ENCODE measurements at places on chromosomes 16 and 17. TPM values are rescaled to one million over a fixed set of nuclear protein-coding genes. Genes with fewer than 3 reads are reported as not detected.

- DNase-seq: no peak
These were observed 529.1 kb downstream of the NPIPA7 start for GRCh38 chr16:16908077-16908476.

Gene ABR
- 1,523 TPM for total RNA-seq

GRCh38 chr17:17675925-17676534 lies 5.2 kb upstream of the RAI1 start:
- DNase-seq: peak; percentile 56

- no peak for DNase-seq
These were observed 36.0 kb downstream of the ZNF207 start for GRCh38 chr17:32385971-32386370.

Gene HMOX2
- total RNA-seq: 6.4 TPM

Gene TM4SF5
- 6.7 TPM for total RNA-seq

- no peak for DNase-seq
These were observed 19.9 kb downstream of the CFAP20 start for GRCh38 chr16:58109330-58109729.

Gene ABCC3
- 236 TPM for total RNA-seq

Gene TBC1D3C
- total RNA-seq: not detected

DNA sequence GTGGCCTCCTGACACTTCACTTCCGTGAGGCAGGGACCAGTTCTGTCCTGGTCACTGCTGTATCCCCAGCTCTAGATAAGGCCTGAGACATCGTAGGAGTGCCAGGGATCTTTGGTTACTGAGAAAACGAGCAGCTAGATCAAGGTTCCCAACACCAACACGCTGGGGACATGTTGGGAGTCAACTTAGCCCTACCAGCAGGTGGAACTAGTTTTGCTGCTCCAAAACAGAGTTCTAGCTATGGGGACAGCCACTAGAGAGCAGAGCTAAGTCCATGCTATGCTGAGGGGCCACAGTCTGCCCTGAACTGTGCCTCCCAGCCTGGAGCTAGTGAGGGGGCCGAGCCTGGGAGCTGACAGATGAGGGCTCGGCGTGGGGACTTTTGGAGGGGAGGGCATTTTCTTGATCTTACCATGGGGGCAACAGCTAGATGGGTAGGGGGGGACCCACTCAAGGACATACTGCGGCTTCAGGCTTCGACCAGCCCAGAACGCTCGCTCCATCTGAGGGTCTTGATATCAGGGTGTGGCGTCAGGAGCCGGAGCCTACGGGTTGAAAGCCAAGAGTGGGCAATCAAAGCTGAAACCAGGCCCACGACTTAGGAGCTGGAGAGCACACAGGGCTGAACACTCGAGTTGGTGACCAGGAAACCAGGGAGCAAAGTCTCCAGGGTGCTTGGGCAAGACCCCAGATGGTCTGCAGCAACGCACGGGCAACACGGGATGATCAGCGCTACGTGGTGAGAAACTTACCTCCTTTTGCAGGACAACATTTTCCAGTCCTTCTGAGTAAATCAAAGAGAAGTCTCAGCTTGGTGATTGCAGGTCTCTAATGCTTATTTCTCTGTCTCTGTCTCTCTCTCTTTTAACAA lies 13.4 kb downstream of the SNX20 start:
- DNase-seq: peak; percentile 34

All from stomach (tissue), 19 donors.